ENCODE measurements at places on chromosomes 3 and 15.

DNA sequence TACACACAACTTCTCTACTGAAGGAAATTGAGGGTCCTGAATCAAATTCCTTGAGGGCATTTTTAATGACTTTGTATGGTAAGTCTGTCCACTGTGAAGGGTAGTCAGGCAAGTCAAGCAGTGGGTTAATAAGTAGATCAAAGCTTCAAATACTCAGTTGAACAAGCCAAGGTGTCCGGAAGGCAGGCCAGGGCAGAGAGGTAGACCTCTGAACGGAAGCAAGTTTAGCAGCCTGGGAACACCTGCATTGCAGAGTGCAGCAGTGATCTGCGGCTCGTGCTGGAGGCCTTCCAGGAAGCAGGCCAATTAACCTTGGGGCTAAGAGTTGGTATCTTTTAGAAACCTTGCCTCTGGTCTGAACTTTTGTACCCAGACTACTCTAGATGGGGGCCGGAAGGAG, 143.8 kb downstream of the LRTM1 start:
- DNase-seq: no peak

GRCh38 chr3:176994891-176995781, 202.1 kb downstream of the TBL1XR1 start:
- DNase-seq: no peak

DNA sequence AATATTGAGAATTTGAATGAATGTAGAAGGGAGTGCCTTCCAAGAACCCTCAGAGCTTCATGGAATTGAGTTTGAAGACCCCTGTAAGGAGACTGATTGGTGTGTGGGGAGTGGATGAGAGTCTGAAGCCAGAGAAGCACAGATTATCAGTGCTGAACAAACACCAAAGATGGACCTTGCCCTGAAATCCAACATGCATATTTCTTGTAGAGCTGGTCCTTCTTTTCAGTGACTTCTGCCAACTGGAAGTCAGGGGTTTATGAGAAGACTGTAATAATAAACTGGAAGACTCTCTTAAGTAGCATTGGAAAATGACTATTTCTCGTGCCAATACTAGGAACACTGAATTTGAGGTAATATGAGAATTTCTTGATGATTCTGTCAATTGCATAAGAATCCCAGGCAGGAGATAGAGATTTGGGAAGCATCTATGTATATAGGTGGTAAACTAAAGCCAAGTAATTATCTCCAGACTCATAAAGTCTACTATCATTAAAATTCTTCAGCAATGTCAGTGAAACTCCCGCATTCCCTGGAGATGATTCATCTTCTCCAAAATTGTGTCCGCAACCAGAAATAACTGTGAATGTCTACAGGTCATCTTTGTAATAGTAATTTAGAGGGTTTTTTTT, 213.8 kb downstream of the IL5RA start:
- DNase-seq: no peak

DNA sequence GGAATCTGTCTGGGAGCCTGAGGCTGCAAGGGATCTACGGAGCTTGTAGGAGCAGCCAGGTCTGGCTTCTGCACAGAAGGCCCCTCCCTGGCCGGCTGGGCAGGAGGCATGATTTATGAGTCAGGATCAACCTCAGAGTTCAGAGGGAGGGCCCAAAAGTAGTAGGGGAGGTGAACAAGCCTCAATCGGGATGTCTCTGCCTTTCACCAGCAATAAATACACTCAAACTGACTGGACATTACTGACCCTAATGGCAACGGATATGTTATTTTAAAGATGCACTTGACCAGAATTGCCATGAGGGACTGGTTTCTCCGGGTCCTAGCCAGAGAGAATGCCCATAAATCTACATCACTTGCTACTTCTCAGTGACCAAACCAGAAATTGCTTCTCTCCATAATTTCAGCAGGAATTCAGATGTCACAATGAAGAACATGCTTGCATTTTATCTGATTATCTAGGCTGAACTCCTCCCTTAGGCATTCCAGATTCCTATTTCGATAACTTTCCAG, 109.6 kb upstream of the LMOD3 start:
- no peak for DNase-seq

GRCh38 chr3:138036572-138036971, 26.6 kb downstream of the CLDN18 start:
- DNase-seq: no peak

DNA sequence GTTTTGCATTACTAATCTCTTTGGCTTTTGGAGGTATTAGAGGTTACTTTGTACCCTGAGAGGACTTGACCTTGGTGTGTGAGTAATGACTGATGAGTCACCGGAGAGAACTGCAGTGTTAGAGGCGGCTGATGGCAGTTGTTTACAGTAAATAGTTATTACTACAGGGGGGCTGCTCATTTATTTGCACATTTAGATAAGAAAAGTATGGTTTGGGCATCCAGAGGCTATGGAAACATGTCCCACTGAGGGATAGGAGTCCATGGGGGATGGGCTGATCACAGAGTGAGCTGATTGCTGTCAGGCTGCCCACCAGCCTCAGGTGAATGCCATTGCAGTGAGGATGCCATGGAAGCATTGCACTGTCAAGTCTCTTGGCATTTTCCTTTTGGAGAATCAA, 17.3 kb upstream of the STAC start:
- DNase-seq: no peak

GRCh38 chr3:111677007-111677392, 81.9 kb upstream of the ZBED2 start:
- DNase-seq: no peak

- DNase-seq: no peak
Measured at GRCh38 chr3:124847051-124847450, 40.1 kb downstream of the ITGB5 start.

GRCh38 chr3:116331380-116331779, 113.9 kb downstream of the LSAMP start:
- DNase-seq: no peak

DNA sequence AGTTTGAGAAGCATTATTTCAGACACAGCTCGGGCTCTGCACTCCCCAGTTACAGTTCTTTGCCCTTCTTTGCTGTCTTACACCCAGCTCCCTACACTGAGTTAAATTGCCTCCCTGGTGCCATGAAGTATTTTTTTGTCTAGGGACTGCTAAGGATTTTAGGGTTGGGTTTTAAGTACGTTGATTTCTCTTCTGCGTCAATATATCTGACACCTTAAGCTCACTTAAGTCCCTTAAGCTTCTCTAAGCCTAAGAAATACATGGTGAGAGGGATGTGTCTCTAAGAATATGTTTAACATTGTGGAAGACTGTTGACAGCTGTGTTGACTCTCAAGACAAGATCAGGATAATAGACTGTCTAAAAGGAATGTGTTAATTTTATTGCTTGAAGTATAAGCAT, 400.5 kb downstream of the PTPRG start:
- DNase-seq: no peak

DNA sequence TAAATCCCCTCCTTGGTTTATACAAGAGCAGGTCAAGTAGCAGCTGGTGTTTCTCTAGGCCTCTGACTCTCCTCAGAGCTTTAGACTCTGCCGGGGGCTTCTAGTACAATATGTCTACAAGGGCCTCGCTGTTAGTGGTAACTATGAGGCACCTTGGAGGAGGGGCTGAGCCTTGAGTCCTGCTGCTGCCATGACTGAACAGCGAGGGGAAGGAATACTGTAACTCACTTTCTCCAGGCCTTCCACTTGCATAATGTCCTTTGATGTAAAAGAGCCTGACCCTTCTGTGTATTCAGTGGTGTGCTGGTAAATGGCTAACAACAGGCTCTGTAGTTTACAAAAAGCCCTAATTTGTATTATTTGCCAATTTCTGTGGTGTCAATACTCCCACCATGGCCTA, 27.8 kb downstream of the DRD3 start:
- DNase-seq: no peak

- DNase-seq: no peak
Measured at GRCh38 chr3:148968321-148968720, 23.0 kb upstream of the GYG1 start.

DNA sequence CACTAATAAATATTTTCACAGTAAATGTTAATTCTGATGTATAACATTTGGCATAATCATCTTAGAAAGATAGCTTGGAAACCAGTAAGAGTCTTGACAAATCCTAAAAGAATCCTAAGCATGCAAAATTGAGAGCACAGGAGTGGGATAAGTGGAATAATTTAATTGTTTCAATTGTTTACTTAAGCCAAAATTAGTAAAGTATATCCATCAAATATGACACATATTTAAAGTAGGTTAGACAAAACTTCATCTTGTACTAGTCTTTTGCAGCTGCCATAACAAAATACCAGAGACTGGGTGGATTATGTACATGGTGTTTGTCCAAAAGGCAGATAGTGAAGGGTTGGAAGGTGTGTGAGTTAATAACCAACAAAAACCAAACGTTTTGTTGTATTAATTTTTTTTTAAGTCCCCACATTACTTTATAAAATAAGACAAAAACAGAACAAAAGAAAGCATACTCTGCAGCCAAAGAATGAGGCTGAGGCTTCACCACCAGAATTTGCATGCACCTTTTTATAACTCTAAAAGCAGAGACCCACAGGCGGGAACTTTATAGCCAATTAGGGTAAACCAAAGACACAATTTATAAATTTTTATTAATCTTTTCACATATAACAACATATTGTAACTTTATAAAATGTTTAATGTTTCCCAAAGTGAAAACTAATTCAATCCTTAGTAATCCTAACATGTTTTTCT, 41.9 kb upstream of the CD200R1L start:
- no peak for DNase-seq

- no peak for DNase-seq
Measured at GRCh38 chr3:189249987-189250386, 78.2 kb downstream of the TPRG1 start.

- no peak for DNase-seq
Measured at GRCh38 chr3:64685800-64686445, 1.9 kb downstream of the ADAMTS9 start.

DNA sequence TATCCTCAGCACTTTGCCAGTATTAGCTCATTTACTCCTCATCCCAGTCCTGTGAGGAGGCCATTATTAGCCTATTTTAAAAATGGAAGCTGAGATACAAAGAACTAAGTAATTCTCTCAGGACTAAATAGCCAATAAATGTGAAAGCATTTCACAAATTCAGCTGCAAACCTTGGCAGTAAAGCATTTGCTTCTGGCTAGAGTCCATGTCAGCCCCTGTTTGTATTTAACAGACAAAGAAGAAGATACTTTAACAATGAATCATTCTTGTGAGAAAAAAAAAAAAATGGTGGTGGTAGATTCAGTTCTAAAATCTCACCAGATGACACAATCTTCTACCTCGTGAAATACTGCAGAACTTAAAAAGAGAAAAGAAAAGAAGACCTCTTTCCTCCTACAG, 85.0 kb upstream of the CNTN6 start:
- DNase-seq: no peak

GRCh38 chr3:177451301-177451750, 254.0 kb upstream of the TBL1XR1 start:
- DNase-seq: no peak

GRCh38 chr15:32003558-32003957, 26.8 kb upstream of the CHRNA7 start:
- no peak for DNase-seq

DNA sequence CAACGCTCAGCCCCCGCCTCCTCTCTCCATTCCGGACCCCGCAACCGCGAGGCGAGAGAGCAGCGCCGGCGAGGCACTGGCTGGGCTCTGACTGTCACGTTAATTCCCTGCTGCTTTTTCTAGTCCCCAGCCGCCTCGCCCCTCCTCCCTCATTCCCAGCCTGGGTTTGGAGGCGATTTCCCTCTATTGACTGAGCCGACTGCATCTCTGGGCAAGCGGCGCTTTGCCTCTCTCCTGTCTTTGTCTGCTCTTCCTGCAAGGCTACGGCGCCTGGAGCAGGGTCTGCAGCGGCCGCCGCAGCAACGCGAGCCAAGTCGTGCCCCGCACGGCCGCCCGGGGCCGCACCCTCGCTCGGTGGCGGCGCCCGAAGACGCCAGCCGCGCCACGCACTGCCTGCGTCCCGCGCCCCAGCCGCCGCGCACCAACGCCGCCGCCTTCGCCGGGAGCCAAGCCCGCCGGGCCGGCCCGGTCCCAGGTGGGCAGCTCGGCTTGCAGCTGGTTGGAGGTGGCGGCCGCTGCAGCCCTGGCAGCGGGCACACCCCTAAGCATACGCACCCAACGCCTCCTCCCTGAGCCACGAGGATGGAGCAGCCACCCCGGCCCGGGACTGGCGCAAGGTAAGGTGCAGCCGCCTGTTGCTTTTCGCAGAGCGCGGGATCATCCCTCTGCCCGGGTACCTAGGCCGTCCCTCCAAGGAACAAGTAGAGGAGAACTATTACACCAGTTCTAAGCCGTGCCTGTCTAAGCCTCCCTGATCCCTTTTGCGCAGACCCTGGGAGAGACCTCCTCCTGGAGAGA, at the start of gene LRRC3B:
LRRC3B (plus strand) TSS at position 152 of the 798 bp plus-strand sequence. CDS start 86,901 bp downstream, outside the sequence.
- no peak for DNase-seq

- DNase-seq: no peak
Measured at GRCh38 chr3:197317250-197317963, 19.0 kb upstream of the DLG1 start.

DNA sequence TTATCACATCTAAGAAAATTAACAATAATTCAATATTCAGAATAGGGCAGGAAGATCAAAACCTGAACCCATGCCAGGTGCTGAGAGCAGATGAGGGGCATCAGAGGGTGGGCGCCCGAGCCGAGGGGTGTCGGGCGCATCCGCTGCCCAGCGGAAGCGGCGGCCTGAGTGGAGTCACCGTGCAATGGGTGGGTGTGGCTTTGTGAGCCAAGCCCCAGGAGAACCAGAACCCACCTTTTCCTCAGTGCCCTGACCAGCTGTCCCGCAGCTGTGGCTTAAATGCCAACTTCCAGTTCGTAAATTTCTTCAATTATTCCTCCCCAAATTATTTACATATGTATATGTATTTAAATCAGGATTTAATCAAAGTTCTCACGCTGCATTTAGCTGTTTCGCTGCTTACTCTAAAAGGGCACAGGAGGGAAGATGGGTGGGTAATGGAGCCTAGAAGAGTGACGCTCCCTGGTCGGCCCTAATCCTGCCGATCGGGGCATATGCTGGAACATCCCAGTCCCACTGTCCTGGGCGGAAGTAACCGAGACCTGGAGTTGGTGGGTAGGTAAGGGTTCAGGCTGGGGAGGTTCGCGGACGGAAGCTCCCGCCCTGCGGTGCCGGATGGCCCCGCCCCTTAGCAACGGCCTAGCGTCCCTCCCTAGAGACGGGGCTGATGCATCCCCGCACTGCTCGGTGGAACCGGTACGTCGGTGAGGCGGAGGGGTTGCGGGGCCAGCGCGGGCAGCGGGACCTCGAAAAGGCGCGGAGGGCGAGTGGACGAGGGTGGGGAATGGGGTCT, 1.3 kb downstream of the DNAH1 start:
- peak; percentile 38 for DNase-seq

DNA sequence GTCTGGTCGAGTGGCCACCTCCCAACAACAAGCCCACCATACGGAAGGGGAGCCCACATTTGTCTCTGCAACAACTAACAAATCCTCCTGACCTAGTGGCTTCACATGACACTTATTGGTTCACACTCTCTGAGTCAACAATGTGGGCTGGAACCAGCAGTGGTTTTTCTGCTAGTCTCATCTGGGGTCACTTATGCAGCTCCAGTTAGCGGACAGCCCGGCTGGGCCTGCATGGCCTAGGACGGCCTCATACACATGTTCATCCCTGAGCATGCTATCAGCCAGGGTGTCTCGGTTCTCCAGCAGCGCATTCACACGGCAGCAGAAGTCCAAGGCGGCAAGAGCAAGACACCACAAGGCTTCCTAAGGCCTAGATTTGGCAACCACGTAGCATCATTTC, 281.7 kb downstream of the XXYLT1 start:
- DNase-seq: no peak

GRCh38 chr3:182925330-182925943, 54.9 kb downstream of the DCUN1D1 start:
- DNase-seq: no peak

- no peak for DNase-seq
Measured at GRCh38 chr15:69601711-69602504, 149.3 kb downstream of the RPLP1 start.

Measured in stimulated activated CD8-positive, alpha-beta memory T cell treated with anti-CD3 and anti-CD28 coated beads, Interleukin-4, amount 100 ng/mL, for 4 hours (primary cell).